Retina (tissue), 1 donor: ENCODE measurements at places on chromosomes 5 and 9.

DNA sequence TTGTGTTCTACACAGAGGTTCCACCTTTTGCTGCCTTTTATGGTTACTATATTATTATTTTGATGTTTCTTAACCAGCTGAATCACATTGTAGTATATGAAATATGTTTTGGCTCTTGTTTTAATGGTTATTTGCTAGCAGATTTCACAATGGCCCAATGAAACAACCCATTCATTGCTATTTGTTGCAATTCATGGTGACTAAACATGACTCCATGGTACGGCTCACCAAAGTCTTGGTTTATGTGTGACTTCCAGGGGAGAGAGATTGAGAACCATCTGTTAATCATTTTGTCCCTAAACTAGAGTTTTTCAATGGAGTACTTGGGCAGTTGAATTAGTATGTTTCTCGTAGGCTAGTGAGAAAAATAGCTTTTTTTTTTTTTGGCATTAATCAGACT is 108.4 kb downstream of the GHR start:
- no peak for DNase-seq

- no peak for DNase-seq
These were observed 149.0 kb downstream of the TTC39B start for GRCh38 chr9:15158064-15158463.

DNA sequence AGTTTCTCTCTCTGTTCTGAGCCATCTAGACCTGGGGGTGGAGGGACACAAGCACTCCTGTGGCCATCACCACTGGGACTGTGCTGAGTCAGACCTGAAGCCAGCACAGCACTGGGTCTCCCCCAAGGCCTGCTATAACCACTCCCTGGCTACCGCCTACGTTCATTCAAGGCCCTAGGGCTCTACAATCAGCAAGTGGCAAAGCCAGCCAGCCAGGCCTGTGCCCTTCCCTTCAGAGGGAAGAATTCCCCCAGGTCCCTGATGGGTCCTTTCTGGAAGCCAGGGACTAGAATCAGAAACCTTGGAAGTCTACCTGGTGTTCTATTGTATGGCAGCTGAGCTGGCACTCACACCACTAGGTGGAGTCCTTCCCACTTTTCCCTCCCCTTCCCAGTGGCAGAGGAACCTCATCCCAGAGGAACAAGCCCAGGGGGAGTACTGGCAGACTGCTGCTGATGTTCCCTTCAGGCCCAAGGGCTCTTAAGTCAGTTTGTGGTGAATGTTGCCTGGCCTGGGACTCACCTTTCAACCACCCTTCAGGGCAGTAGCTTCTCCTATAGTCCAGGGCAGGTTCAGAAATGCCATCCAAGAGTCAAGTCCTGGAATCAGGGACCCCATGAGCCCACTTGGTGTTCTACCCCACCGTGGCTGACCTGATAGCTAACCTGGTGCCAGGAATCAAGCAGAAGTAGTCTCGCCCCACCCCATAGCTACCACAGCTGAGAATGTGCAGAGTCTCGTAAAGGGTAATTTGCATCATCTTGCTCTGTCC is 20.0 kb downstream of the JMY start:
- DNase-seq: peak; percentile 16

- no peak for DNase-seq
These were observed 134.5 kb downstream of the NFIB start for GRCh38 chr9:14179449-14179848.

DNA sequence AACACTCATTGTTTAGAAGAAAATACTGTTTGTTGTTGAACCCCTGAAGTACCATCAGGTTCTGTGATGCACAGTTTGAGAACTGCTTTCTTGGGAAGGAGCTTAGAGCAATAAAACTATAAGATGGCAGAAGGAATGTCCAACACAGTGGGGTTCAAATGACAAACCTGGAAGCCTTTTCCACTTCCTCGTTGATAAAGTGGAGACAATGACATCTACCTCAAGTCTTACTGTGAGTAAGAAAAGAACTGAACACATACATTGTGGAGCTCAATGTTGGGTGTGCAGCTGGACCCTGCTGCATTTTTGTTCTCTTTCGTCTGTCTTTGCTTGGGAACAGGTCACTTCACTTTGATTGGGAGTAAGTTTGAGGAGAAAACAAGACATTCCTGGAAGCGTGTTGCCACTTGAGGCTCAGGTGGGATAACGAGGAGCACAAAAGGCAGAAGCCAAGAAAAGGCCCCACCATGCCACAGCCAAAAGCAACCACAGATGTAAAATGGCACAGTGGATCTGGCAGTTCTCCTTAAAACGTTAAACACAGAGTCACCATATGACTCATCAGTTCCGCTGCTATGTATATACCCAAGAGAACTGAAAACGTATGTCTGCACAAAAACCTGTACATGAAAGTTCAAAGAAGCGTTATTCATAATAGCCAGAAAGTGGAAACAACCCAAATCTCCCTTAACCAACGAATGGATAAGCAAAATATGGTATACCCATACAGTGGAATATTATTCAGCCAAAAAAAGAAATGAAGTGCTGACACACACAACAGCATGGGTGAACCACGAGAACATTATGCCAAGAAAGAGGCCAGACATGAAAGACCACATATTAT is 42.9 kb upstream of the SUB1 start:
- no peak for DNase-seq
